ENCODE measurements at places on chromosomes 4 and X.

- DNase-seq, result no peak
Measured at GRCh38 chrX:30865612-30866011, 23.4 kb downstream of the TAB3 start.

DNA sequence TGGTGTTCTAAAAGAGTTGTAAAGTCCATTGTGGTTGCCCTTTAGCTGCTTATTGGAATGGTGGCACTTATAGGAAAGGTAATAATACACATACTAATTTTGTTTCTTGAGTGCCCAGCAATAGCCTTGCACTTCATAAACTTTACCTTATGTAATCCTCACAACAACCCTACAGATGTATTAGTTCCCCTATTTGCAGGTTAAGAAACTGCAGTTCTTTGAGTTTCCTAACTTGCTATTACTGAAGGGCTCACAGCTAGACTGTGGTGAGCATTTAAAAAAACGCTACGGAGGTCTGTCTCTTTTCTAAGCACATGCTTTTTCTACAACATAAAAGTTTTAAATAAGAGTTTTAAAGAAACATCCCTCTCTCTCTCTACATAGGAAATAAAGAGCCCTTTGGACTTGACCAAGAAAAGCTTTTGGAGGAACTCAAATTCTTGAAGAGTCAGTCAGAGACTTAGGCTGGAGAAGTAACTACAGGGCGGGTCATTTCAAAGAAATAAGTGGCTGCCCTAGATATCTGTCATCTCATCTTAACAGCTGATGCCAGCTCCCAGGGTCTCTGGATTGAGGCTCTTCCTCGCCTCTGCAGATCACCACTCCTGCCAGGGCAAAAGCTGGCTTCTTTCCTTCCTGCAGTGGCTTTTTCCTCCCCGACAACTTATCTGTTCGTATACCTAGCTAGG lies 42.0 kb upstream of the FBXW7 start:
- DNase-seq, result no peak

DNA sequence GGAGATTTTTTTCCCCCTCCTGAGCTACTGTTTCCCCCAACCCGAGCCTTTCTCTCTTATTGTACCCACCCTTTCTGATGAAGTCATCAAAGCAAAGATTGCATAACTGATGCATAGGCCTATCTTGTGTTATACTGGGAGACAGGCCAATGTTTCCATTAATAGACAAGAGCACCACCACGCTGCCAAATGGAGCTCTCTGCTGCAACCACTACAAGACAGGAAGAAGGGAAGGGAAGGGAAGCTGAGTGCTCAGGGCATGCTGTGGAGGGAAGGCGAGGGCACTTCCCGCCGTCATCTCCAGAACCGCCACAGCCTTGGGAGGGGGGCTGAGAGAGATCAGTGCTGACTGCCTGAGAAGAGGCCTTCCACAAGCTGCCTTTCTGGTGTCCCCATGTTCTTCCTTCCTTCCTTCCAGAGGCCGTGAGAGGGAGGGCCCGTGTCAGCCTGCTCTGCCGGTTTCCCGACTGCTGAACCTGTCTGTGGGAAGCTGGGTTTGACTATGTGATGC lies 75.0 kb downstream of the MGST2 start:
- DNase-seq, result no peak

GRCh38 chr4:56791316-56791715 lies 30.2 kb downstream of the SPINK2 start:
- DNase-seq, result no peak

DNA sequence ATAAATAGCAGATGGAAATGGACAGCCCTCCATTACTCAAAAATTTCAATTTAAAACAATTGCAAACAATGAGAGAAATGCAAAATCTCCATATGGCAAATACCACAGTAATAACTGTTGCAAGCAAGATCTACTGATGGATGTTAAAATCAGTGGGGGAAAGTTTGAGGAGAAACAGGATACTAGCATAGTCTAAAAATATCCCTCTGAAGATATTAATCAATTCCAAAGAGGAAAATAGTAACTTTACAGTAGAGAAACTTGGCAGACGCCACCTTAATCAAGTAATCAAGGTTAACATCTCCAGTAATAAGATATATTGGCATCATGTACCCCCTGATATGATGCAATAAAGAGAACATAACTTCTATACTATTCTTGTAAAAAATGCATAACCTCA lies 344.8 kb downstream of the ZNF674 start:
- DNase-seq, result no peak

Measured in Karpas-422 (cell line).